Hematopoietic multipotent progenitor cell treated with erythropoietin and hydrocortisone succinate and interleukin-3 and kit ligand, for 8 days (in vitro differentiated cells): ENCODE measurements at places on chromosomes 7 and 10.
A peak's percentile ranks its signal among the peaks of the same experiment; 100 is the strongest.

DNA sequence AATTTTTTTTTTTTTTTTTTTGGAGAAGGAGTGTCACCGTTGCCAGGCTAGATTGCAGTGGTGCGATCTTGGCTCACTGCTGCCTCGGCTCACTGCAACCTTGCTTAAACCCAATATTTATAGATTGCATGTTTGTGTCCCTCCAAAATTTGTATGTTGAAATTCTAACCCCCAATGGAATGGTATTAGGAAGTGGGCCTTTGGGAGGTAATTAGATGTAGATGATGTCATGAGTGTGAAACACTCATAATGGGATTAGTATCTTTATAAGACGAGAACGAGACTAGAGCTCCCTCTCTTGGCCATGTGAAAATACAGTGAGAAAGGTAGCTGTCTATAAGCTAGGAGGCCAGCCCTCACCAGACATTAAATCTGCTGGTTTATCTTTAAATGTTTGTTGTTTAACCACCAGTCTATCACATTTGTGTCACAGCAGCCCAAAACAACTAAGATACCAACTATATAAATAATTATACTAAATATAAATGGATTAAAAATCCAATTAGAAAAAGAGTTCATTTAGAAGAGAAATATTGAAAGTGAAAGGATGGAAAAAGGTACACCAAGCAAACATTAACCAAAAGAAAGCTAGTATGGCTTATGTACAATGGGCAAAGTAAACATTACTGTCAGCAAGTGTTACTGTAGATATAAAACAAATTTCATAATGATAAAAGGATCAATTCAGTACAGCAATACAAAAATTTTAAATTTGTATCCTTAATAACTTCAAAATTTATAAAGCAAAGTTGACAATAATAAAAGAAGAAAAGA, 9.3 kb downstream of the TCAF1 start:
- peak; percentile 70 for DNase-seq

DNA sequence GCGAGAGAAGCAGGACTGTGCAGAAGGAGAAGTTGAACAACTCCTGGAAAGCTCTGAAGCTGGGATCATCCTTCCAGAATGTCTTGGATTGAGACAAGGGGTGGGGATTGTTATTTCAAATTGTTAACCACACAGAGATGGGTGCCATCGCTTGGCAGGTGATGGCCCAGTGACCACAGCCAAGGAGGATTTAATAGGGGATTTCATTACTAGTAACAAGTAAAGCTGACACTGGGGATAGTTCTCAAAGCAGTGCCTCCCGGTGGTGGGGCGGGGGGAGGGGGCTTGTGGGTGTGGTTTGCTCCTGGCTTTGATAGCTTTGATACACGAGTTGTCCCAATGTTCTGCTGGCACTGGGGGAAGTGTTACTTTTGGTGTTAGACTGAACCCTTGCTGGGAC, 59.2 kb downstream of the ZNF503 start:
- no peak for DNase-seq

- peak; percentile 93 for DNase-seq
These were observed 77.0 kb downstream of the OAT start for GRCh38 chr10:124341768-124342135.

DNA sequence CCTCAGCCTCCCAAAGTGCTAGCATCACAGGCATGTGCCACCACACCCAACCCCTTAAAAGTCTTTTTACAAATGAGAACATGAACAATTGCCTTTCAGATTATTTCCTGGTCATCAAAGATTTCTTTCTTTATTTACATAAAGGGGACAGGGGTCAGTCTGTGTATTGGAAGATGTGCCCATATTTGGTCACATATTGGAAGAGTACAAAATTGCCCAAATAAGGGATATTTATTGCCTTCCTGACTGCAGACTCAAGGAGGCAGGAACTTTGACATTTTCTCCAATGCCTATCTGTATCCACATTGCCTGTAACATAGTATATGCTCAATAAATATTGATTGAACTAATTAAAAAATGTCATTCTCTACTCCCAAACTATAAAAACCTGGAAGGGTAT, 25.9 kb upstream of the HERPUD2 start:
- DNase-seq, result no peak

- DNase-seq, result no peak
These were observed 528.5 kb upstream of the MGMT start for GRCh38 chr10:128938558-128938957.

GRCh38 chr10:25061711-25062449, 45.5 kb downstream of the THNSL1 start:
- DNase-seq, result no peak

- no peak for DNase-seq
These were observed 109.5 kb downstream of the NRF1 start for GRCh38 chr7:129721068-129721467.

DNA sequence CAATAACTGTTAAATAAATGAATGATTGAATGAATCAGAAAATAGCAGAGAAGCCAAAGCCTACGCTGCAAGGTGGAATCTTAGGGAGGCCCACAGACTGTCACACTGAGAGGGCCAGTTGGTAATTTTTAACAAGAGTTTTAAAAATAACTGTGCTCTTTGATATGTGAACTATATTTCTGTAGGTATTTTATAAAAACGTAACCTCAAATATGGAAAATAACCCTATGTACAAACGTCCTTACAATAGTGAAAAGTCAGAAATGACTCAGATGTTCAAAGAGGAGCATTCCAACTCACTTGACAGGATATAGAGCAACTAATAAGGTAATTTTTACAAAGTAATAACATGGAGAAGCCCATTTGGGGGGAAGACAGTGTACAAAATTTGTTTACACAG, 18.9 kb upstream of the TMEM273 start:
- no peak for DNase-seq

GRCh38 chr7:46256870-46257661, 336.0 kb upstream of the IGFBP3 start:
- DNase-seq, result no peak

GRCh38 chr7:24231493-24231892, 52.5 kb upstream of the NPY start:
- no peak for DNase-seq

- no peak for DNase-seq
These were observed 338.3 kb upstream of the AUTS2 start for GRCh38 chr7:69260023-69260422.

DNA sequence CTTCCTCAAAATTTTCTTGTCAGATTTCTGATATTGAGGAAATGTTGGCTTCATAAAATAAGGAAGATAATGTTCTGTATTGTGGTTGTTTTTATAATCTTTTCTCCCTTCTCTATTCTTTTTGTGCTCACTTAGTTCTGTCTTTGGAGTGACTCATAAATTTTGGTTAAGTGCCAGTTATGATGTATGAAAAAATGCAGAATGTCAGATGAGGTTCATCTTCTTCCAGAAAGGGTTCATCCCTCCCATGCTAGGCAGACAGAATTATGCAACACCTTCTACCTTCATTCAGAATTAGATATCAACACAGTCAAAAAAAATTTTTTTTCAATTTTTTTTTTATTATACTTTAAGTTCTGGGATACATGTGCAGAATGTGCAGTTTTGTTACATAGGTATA, 36.6 kb upstream of the CYP2C19 start:
- DNase-seq, result no peak

DNA sequence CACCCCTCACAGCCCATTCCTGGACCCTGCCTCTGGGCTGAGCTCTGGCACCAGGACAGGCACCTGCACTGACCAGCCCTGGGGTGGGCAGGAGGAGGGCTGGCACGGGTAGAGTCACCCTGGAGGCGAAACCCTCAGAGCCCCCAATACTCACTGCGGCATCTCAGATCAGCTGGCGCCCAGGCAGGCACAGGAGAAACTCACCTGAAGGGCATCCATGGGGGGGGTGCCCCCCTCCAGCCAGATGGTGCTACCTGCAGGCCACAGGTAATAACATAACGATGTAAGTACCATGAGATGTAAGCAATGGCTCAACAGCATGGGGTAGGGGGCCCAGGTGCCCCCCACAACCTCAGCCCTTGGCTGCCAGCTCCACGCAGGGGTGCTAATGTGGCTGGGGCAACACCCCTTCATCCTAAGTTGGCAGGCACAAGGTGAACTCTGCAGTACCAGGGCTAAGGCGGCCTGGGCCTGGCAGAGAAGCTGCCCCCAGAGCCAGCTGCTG, 12.1 kb upstream of the PYROXD2 start:
- no peak for DNase-seq

DNA sequence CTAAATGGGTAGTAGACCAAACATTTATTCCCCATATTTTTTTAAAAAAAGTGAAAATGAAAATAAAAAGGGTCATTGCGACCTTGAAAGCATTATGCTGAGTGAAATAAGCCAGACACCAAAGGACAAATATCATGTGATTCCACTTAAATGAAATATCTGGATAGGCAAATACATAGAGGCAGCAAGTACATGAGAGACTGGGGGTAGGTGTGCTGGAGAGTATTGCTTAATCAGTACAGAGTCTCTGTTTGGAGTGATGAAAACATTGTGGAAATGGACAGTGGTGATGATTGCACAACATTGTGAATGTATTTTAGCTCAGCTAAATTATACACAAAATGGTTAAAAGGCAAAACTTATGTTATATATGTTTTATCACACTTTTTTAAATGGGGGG, 169.4 kb downstream of the AKR1D1 start:
- no peak for DNase-seq

DNA sequence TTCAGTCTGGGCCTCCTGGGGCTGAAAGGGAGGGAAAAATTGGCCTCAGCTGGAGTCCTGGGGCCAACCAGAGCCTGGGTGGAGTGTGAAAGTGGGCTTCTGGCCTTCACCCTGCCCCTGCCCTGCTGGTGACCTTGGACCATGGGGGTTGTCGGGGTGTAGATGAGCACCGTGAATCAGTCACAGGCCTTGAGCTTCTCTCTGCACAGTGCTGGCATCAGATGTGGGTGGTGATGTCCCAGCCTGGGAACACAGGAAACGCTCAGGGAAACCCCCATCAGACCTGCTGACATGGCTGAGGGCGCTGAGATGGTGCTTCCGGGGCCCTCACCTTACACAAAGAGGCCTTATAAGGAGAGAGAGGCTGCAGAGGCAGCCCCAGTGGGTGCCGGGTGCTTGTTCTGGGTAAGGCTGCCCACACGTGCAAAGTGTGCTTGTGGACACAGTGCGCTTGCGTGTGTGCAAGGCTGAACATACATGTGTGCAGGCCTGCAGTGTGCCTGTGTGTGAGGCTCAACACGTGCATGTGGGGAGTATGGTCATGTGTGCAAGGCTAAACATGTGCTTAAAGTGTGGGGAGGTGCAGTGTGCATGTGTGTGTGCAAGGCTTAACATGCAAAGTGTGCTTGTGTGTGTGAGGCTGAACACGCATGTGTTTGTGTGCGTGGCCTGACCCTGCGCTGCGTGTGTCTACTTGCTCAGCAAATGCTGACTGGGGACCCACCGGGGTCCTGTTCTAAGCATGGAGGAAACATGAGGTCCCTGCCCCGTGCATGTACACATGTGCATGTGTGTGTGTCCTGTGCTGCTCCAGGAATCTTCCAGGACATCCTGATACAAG, 6.5 kb downstream of the ARPC1B start:
- no peak for DNase-seq

DNA sequence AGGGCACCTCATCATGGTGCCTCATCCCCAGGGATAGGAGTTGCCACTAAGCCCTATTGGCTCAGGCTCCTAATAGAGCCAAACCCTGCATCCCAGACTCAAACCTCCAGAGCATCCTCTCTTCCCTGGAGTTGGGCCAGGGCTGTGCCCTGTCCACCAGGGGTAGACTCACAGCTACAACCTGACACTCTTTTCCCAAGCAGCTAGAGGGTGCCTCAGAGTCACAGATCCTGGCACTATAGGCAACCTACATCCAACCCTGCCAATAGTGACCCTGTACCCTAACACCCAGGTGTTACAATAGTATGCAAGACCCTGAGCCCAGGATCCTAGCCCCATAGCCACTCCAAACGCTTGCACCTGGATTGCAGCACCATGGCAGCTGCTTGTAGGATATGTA, 64.0 kb upstream of the PLA2G12B start:
- no peak for DNase-seq

- no peak for DNase-seq
These were observed 70.6 kb downstream of the AP3M1 start for GRCh38 chr10:74079936-74080590.

DNA sequence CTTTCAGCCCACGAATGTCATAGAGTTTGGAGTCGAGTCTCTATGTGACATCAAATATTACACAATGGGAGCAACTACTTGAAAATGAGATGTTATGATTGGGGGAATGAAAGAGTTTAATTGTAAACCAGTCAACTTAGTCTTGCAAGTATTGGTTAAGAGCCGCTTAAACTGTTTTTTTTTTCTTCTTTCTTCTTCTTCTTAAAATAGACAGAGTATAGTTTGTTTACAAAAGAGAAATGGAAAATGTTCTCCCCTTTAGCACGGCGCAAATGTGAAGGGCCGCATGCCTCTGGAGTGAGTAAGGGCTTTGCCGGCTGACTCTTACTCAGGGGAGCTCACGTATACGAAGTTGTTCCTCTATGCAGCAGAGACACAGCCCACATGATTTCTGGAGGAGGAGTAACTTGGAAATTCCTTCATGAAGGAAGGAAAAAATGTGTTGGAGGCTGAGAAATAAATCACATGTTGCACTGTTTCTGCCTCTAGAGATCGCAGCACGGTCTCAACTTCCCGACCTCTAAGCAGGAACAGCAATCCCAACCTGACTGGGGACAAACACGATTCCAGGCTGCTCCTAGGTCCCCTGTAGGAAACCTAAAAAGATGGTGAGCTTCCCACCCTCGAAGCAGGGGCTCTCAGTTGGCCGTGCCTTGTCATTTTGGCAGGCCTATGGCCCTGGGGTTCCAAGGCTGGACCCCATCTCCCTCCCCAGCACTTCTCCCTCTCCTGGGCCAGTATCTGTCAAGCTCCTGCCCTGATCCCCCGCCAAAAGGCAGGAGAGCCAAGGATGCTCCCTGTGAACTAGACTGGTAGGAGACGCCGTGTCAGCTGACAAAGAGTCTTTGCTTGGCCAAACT, 44.8 kb downstream of the MYOF start:
- no peak for DNase-seq

GRCh38 chr7:20114468-20114867, 102.7 kb downstream of the MACC1 start:
- DNase-seq, result peak; percentile 43

DNA sequence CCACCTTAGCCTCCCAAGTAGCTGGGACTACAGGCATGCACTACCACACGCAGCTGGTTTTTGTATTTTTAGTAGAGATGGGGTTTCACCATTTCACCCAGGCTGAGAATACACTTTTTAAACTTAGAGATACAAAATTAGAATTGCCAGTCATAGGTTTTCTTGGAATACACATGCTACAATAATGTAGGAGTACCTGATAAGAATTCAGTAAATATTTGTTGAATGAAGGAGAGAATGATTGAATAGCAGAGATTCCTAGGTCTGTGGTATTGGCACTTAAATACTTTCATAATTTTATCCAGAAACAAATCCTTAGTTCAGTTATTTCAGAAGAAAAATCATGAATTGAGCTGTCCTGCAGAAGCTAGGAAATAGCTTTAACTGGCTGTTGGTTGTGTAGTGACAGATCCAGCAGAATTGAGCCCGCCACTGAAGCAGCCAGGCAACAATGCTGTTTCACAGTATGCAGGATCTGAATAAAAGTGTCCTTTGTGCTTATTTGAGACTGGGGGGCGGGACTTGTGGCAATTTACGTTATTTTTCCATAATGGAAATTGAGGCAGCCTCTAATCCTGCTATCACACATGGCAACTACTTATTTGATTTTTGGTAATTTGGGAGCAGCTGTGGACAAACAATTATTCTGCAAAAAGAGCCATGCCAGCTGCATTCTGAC, 31.5 kb downstream of the NRF1 start:
- no peak for DNase-seq
